ENCODE measurements at places on chromosomes 5 and 9.

DNA sequence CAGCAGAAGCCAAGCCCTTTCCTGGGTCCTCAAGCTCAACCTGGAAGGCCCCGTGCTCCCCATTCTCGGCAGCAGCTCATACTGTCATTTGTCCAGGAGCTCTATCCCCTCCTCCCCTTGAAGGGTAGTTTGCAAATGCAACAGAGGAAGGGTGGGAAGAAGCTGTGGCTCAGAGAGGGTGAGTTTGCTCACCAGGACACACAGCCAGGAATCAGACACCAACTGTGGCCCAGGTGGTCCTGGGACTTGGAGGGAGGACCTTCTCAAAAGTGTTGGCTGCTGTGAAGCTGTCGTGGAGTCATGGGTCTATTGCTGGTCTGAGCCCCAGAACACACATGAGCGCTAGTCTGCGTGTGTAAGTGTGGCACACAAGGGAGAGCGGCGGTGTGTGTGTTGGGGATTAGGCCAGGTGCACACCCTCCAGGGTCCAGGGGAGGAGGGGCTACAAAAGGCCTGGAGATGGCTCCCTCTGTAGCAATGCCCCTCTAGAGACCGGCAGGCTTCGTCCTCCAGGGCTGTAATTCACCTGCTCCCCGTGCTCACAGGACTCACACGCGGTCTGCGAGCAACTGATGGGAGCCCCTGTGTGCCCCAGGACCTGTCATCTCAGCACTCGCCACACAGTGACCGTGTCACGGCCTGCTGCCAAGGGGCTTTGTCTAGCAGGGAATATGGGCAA lies 8.2 kb upstream of the RPS14 start:
- no peak for DNase-seq

DNA sequence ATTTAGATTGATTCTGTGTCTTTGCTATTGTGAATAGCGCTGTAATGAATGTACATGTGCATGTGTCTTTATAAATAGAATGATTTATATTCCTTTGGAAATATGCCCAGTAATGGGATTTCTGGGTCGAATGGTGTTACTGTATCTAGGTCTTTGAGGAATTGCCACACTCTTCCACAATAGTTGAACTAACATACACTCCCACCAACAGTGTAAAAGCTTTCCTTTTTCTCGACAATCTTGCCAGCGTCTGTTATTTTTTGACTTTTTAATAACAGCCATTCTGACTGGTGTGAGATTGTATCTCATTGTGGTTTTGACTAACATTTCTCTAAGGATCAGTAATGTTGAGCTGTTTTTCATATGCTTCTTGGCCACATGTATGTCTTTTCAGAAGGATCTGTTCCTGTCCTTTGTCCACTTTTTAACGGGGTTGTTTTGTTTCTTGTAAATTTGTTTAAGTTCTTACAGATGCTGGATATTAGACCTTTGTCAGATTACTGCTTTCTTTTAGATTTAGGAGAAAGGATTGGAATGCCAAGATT lies 125.0 kb upstream of the NR5A1 start:
- peak; percentile 42 for DNase-seq

- no peak for DNase-seq
Measured at GRCh38 chr9:131333771-131334628, 44.5 kb downstream of the PLPP7 start.

GRCh38 chr5:58322453-58322852 lies 137.4 kb downstream of the PLK2 start:
- peak; percentile 17 for DNase-seq

GRCh38 chr5:8478326-8478725 lies 609.4 kb downstream of the MTRR start:
- no peak for DNase-seq

GRCh38 chr9:120587328-120587727 lies 7.4 kb upstream of the CDK5RAP2 start:
- no peak for DNase-seq

- DNase-seq, result no peak
Measured at GRCh38 chr5:131607903-131608540, 27.0 kb downstream of the RAPGEF6 start.

GRCh38 chr9:18786911-18787650 lies 245.9 kb downstream of the SAXO1 start:
- peak; percentile 26 for DNase-seq

- no peak for DNase-seq
Measured at GRCh38 chr9:14451949-14452348, 138.0 kb upstream of the NFIB start.

- DNase-seq, result no peak
Measured at GRCh38 chr5:79850316-79850822, 140.7 kb downstream of the MTX3 start.

DNA sequence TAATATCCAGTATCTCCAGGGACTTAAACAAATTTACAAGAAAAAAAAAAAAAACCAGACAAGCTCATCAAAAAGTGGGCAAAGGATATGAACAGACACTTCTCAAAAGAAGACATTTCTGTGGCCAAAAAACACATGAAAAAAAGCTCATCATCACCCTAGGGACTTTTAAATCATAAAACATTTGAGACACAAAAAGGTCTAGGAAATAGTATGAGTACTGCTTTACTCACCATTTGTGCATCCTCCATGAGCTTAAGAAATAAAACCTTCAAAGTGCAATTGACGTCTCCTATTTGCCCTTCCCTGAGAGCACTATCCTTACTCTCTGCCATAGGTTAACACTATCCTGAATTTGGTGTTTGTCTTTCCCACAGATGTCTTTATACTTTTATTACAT lies 193.7 kb upstream of the NREP start:
- peak; percentile 67 for DNase-seq

- no peak for DNase-seq
Measured at GRCh38 chr9:38443181-38443580, 18.9 kb upstream of the IGFBPL1 start.

- peak; percentile 53 for DNase-seq
Measured at GRCh38 chr9:83432104-83432627, 106.0 kb downstream of the FRMD3 start.

DNA sequence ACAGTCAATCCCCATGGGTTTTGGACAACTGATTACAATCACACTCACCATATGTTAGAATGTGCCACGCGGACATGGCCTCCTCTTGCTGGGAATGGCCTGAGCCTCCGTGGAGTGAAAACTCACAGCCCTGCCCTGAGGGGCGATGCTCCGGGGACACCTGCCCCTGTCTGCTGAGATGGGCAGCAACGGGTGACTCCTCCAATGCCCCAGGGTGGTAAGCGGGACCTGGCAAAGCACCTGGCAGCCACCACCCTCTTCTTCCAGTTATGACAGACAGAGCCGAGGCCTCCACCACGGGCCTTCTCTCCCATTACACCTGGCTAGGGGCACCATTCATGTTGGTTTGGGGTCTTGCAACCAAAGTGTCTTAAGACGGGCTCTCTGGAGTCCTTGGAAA lies 94.9 kb upstream of the COL5A1 start:
- no peak for DNase-seq

GRCh38 chr9:99134893-99135341 lies 30.0 kb downstream of the TGFBR1 start:
- peak; percentile 73 for DNase-seq

DNA sequence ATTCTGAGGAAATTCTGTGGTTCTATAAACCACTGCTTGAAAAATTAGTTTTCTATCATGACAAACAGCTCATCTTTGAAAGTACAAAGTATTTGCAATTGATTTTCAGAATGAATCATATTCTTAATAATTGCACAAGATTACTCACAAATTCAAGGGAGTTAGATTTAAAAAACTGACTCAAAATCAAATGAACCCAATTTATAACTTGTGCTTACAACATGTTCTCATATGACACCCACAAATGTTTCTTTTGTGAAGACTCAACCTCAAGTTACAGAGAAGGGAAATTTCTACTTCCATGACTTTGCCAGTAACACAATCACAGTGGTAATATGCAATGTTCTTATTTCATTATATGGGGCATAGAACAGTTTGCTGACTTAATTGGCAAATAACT lies 272.0 kb upstream of the ACTBL2 start:
- DNase-seq, result peak; percentile 36

DNA sequence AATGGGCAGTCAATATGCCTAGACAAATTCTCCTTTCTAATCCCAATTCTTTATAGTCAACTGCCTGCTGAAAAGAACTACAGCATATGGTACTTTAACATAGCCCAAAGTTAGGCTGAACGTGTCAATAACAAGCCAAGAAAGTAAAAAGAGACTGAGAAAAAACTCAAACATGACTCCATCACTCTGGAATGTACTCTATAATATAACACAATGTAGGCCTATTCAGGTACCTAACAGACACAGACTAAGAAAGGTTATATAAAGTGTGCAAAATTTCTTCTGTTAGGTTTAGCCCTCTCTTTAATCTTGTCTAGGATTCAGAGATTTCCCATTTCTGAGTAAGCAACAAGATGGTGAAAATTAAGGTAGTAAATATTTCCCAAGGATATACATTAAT lies 209.7 kb upstream of the PRR16 start:
- peak; percentile 22 for DNase-seq

GRCh38 chr9:99393993-99394392 lies 171.9 kb downstream of the SEC61B start:
- DNase-seq, result no peak

DNA sequence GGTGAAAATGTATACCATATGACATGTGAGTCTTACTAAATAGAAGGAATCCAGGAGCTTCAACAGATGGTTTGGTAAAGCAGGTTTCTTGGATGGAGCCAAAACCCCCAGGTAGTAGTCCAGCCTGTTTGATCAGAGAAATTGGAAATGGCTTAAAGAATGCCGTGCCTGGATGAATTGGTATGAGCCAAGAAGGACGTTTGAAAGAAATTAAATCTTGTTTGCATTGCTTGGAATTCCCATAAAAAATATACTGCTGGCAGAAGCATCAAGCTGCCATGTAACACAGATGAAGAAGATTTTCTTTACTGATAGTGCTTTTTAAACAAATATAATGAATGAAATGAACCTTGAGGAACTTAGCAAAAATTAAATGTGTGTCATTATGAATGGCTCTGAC lies 176.3 kb downstream of the NPR3 start:
- DNase-seq, result no peak

DNA sequence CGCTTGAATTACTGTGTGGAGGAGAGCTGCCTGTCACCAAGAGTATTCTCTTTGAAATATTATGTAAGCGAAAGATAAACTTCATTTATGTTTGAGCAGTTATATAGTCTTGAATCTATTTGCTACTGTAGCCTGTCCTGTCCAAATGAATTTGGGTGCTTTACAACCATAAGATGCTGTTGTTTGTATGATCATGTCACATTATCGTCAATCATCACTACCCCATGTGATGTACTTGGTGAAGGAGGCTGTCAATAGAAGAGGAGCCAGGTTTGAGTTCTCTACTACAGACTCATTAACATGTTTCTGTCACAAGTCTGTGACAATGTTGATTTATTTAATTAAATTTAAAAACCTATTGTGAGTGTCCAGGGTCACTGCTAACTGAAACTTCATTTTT lies 403.3 kb upstream of the MEF2C start:
- no peak for DNase-seq

DNA sequence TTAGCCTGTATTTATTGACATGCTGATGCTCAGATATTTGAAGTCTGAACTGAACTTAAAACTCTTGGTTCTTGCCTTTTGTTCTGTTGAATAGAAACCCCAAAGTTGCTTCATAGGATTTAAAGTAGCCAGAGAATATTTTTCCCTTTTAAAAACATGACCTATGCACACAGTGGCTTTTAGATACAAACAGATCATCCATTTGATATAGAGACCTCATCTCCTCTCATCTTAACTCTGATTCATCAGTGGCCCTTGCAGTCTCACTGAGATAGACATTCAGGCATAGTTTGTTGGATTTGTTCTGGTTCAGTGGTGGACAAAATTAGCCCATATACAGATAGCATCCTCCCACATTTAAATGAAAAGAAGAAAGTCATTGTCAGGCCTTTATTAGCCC lies 43.5 kb upstream of the PJA2 start:
- peak; percentile 11 for DNase-seq

GRCh38 chr9:99823681-99824377 lies 2.1 kb downstream of the NR4A3 start:
- DNase-seq, result peak; percentile 40

DNA sequence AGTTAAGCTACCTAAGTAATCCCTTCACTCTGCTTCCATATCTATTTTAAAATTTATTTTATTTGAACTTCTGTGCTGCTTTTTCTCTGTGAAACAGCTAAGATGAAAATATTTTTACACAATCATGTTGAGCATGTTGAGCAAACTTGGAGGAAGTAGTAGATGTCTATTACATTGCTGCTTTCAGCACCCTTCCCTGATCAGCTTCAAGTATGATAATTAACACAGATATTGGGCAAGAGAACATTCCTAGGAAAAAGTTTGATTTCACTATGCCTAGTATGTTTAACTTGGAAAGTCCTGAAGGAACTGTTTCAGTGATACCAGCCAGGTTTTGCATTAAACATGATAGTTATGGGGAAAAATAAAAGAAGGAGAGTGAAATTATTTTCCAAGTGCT lies 283.6 kb downstream of the ELAVL2 start:
- no peak for DNase-seq

- no peak for DNase-seq
Measured at GRCh38 chr9:130972957-130973685, 34.1 kb upstream of the FIBCD1 start.

DNA sequence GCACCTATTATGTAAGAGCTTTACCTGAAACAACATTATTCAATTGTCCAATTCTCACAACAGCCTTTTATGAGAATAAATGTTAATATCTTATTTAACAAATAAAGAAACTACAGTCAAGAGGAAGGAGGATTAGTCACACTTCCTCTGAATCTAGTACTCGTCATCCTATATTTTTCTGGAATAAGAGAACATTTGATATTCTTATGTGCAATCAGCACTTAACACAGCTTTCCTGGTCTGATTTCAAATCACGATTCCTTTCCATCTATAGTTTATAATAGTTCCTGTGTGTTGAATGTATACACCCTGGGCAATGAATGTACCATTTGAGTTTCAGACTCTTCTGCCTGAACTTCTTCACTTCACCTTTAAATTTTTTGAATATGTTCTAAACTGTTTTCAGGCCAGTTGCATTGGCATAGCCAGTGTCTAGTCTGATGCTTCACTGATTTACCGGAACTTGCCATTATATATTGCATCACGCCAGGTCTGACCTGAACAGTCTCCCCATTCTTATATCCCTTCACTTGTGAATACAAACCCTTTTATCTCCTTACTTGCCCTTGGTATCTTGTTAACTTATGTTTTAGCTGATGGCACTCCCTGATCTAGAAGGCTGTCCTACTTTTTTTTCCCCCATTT lies 698.3 kb downstream of the MAT2B start:
- no peak for DNase-seq

- no peak for DNase-seq
Measured at GRCh38 chr5:4584982-4585381, 555.1 kb upstream of the ADAMTS16 start.

GRCh38 chr9:14888875-14889274 lies 21.4 kb downstream of the FREM1 start:
- no peak for DNase-seq

GRCh38 chr5:106797996-106798395 lies 872.7 kb downstream of the EFNA5 start:
- DNase-seq, result no peak

GRCh38 chr9:80231318-80232236 lies 659.8 kb downstream of the TLE4 start:
- no peak for DNase-seq

Measured in foreskin fibroblast (primary cell).